M059J (cell line): ENCODE measurements at places on chromosomes 4 and X. TPM values are rescaled to one million over a fixed set of nuclear protein-coding genes. Genes with fewer than 3 reads are reported as not detected.

TTC29 gene
- total RNA-seq = 0.07 and 0.49 TPM in 2 replicates

ARMCX1 gene
- total RNA-seq = 34.4 and 38.9 TPM in 2 replicates

FAM241A gene
- total RNA-seq = not detected in 2 replicates

PNMA6A gene
- total RNA-seq = not detected in 2 replicates

USP51 gene
- total RNA-seq = 1.1 and 1.7 TPM in 2 replicates

GNRHR gene
- not detected in 2 replicates for total RNA-seq

SMIM10 gene
- total RNA-seq = 12.6 and 13.4 TPM in 2 replicates

TMSB15C gene
- total RNA-seq = 3.5 and 7.8 TPM in 2 replicates

F9 gene
- total RNA-seq = not detected in 2 replicates

COL25A1 gene
- total RNA-seq = not detected in 2 replicates

CXorf38 gene
- 15.3 and 24.5 TPM in 2 replicates for total RNA-seq

SCOC gene
- 47.5 and 83.0 TPM in 2 replicates for total RNA-seq

IQCM gene
- total RNA-seq = not detected in 2 replicates

RIPPLY1 gene
- total RNA-seq = not detected in 2 replicates

DGKK gene
- total RNA-seq = 0.05 TPM in 1 of 2 replicates, not detected in the other

BDH2 gene
- total RNA-seq = 17.3 and 25.1 TPM in 2 replicates

PRPS2 gene
- 84.9 and 133 TPM in 2 replicates for total RNA-seq

PFKFB1 gene
- not detected in 2 replicates for total RNA-seq

BST1 gene
- 3.0 and 8.6 TPM in 2 replicates for total RNA-seq

CABS1 gene
- not detected in 2 replicates for total RNA-seq

DUSP21 gene
- not detected in 2 replicates for total RNA-seq

SOX3 gene
- not detected in 2 replicates for total RNA-seq

PTTG2 gene
- total RNA-seq = not detected in 2 replicates

OSTC gene
- total RNA-seq = 191 and 231 TPM in 2 replicates

SLC6A8 gene
- 13.6 and 24.5 TPM in 2 replicates for total RNA-seq

SPON2 gene
- total RNA-seq = 0.07 TPM in 1 of 2 replicates, not detected in the other

LARP7 gene
- 17.1 and 23.5 TPM in 2 replicates for total RNA-seq

SSX3 gene
- not detected in 2 replicates for total RNA-seq

SNX25 gene
- total RNA-seq = 14.5 and 19.8 TPM in 2 replicates

TEX13B gene
- not detected in 2 replicates for total RNA-seq

CORIN gene
- 0.05 TPM in 2 replicates for total RNA-seq

TEC gene
- 0.12 and 0.81 TPM in 2 replicates for total RNA-seq

AREG gene
- not detected in 2 replicates for total RNA-seq

FOXR2 gene
- not detected in 2 replicates for total RNA-seq

GLUD2 gene
- total RNA-seq = 0.37 and 0.47 TPM in 2 replicates
